ENCODE measurements at places on chromosomes 4 and X.

DNA sequence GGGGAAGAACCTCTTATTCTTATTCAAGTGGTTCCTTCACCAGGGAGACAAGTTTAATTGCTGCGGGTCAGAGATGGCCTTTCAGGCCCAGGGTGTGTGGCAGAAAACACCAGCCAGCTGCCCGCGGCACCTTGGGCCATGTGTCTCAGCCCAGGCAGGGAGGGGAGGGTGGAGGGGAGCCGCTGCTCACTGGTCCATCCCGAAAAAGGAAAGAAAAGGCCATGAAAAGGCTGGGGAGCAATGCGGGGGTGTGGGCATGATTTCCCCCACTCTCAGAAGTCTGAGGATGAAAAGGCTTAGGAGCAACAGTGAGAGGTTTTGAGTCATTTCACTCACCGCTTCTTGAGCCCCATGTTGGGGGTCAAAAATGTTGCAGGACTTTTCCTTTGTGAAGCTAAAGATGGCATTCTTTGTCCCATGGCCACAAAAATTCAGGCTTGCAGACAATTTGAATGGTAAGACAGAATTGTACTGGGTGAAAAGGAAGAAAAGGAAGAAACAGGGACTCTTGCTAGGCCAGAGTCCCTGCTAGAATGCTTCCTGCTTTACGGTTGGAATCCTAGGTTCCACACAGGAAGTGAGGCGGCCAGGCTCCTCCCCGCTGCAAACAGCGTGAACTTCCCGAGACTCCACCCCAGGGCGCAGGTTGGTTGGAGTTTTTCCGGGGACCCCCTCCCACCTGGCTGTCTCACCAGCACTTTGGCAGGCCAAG, 17.4 kb upstream of the FAM47E start:
- peak; percentile 22 for DNase-seq

- DNase-seq, result peak; percentile 60
Measured at GRCh38 chr4:186192066-186192612, 772 bp downstream of the CYP4V2 start.

DNA sequence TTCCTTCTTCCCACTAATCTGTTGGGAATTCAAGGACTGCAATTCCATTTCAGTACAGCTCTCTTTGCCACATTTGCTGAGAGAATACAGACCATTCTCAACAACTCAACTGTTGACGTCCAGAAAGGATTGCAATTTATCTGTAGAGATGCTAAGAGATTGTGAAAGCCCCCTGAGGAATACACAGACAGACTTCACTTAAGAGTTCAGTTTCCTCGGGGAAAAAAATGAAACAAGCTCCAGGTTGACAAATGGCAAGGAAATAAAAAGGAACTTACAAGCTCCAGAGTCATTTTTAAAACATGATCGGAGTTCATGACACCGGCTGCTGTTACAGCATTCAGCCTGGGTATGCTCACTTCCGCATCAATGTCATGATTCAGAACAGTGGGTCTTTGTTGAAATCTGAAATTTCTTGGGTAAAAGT, 13.8 kb downstream of the TLR10 start:
- peak; percentile 26 for DNase-seq

- no peak for DNase-seq
Measured at GRCh38 chrX:51847463-51847862, 46.0 kb upstream of the MAGED1 start.

- DNase-seq, result no peak
Measured at GRCh38 chr4:183205193-183205592, 106.1 kb downstream of the WWC2 start.

GRCh38 chr4:107843391-107843790, 18.7 kb downstream of the SGMS2 start:
- no peak for DNase-seq

GRCh38 chrX:57741107-57741506, 61.0 kb upstream of the NLRP2B start:
- DNase-seq, result no peak

GRCh38 chrX:74286950-74287740, 16.8 kb upstream of the ZCCHC13 start:
- DNase-seq, result peak; percentile 50

GRCh38 chrX:70411475-70411874, 11.6 kb upstream of the GDPD2 start:
- no peak for DNase-seq

- peak; percentile 64 for DNase-seq
Measured at GRCh38 chr4:80006935-80007744, 65.9 kb downstream of the ANTXR2 start.

DNA sequence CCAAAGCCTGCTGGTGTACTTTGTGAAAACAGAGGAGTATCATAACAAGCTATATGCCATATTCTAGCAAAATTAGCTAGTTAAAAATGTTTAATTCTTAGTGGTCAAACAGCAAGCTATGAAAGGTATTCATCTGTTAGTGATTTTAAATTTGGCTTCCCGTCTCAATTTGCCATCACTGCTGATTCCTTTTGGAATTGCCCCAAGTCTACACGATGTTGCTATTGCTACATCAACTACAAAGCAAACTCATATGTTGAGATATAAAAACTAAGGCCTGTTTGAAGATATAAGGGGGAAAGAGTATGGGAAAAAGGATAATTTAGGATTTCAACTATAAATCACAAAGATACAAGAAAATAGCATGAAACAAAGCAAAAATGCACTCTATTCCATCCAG, 146.1 kb downstream of the COL25A1 start:
- no peak for DNase-seq

DNA sequence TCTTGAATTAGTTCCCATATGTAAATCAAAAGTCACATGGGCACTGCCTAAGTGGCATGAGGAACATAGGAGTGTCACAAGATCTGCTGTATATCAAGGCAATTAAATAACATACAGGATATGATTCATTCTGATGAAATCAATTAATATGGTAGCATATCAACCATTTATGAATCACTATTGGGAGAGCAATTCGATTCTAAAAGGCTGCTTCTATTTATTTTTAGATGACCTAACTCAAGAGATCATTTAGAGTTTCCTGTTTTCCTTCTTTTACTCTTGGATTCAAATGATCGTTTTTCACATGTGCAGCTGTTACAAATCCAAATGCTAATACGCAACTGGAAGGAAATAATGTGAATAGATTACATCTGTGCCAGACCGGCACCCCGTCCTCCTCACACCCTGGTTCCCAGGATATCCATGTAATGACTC, 81.9 kb downstream of the HCCS start:
- peak; percentile 2 for DNase-seq

- no peak for DNase-seq
Measured at GRCh38 chr4:135533053-135533452, 1331.5 kb upstream of the PABPC4L start.

GRCh38 chr4:17336524-17336961, 175.3 kb downstream of the QDPR start:
- no peak for DNase-seq

DNA sequence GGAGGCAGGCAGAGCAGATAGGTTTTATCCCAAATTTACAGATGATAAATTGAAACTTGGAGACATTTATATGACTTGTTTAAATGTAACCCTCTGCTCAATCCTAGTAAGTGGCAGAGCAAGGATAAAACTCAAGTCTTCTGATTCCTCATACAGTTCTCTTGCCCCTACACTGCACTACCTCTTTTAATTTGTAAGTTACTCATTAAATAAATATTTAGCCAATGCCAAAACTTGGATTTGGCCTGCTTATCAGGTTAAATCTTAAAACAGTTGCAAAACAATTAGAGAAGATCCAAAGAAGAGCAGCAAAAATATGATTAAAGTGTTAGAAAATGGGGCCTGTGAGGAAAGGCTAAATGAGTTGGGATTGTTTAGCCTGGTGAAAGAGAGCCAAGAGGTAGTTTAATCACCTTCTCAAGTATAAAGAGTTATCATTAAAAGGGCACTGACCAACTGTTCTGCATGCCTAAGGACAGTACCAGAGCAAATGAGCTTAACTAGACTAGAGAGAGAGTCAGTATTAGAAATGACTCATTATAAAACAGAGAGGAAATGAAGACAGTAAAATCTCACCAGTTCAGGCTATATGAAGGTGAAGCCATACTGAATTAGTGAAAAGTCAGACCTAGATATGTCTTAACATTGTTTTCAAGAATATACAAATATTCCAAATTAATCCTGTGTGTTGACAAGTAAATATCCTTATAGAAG, 146.3 kb downstream of the GRIA3 start:
- DNase-seq, result no peak

GRCh38 chr4:42761804-42762203, 104.9 kb upstream of the ATP8A1 start:
- DNase-seq, result no peak

GRCh38 chr4:73894001-73894400, 24.8 kb downstream of the CXCL1 start:
- peak; percentile 24 for DNase-seq

DNA sequence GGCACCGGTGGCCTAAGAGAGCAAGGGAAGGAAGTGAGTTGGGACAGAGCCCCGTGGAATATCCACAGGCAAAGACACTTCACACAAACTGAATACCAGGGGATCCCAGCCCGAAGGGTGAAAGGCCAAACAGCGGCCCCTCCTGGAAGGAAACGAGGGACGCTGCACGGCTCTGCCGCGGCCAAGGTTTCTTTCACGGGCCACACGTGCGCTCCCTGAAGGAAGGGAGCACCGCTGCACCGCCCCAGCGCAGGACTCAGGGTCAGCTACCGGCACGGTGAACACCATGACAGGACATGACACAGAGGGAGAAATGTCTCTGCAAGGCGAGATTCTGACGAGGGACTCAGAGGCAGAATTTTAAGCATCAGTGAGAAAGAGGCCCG, 31.5 kb upstream of the GTPBP6 start:
- no peak for DNase-seq

- no peak for DNase-seq
Measured at GRCh38 chrX:139091066-139091465, 379.5 kb upstream of the FGF13 start.

DNA sequence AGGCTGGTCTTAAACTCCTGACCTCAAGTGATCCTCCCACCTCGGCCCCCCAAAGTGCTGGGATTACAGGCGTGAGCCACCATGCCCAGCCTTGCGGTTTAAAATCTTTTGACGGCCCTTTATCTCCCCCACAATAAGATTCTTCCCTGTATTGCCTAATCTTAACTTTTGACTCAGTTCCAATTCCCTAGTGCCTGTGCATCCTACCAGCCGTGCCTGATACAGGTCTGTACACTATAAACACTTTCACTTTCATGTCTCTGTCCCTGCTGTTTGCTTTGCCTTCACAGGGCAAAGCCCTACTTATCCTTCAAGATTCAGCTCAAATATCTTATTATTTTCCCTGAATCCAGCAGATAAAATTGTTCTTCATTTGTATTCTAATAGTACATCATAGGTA, 74.6 kb downstream of the WDR44 start:
- DNase-seq, result peak; percentile 72

DNA sequence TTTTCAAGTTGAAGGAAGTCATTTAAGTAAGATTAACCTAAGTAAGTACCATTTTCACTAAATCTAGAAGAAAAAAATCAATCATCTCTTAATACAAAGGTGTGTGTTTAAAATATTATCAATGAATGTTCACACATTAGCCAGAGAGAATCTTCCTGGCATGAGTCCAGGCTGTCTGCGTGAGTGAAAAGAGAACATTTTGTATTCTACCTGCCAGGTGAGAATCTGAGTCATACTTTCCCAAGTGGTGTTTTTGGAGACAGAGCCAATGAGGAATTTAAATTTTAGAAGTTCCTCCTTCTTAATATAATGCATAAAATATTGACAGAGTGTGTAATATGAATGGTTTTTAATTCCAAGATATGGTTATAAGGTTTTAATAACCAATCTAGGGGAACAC, 371.8 kb upstream of the NR3C2 start:
- DNase-seq, result no peak

DNA sequence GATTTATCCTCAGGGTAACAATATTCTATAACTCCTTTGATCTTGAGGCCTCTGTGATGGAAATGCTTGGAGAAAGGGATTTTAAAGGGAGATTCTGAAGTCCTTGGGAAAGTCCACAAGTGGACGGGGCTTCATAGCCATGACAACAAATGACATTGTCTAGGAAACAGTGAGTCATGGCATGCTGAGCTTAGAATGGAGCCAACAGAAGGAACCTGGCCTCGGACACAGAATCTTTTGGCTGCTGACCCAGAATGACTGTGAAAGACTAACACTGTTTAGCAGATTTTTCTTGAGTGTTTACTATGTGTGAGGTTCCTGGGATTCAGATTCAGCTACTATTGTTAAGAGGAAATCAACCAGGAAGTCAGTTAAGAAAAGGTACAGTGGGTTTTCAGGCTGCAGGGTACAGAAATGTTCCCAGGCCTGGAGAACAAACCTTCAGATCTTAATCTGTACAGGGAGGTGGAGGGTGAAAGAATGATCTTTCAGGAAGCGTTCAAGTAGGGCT, 18.1 kb upstream of the CXCL2 start:
- DNase-seq, result peak; percentile 99

GRCh38 chrX:50779694-50780093, 34.3 kb downstream of the SHROOM4 start:
- no peak for DNase-seq

DNA sequence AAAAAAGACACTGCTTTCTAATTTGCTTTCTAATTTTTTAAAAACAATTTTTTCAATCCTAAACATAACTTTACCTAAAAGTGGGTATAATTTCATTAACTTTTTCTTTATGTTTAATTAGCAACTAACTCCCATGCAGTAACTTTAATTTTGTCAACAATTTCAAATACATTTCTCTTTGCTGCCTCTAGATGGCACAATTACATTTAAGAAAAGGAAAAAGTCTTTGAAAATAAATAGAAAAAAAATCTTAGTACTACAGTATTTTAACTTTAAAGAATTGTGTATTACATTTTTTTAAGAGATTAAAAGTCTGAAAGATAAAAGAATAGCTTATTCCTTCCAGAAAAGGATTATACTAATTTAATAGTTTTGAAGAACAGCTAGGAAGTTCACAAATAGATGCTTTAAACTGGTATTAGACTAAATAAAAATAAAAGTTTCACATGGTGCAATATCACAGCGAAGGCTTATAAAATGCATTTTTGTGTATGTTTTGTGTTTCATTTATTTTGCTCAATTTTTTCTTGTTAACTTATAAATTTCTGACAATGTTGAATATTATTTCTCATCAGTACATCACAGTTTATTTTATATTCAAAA, 105.1 kb downstream of the ADGRA3 start:
- peak; percentile 28 for DNase-seq

GRCh38 chrX:19331831-19332230, 11.9 kb upstream of the PDHA1 start:
- no peak for DNase-seq

- DNase-seq, result no peak
Measured at GRCh38 chr4:17786567-17786966, 5.1 kb upstream of the FAM184B start.

GRCh38 chr4:78070731-78071282, 13.7 kb downstream of the FRAS1 start:
- DNase-seq, result no peak

DNA sequence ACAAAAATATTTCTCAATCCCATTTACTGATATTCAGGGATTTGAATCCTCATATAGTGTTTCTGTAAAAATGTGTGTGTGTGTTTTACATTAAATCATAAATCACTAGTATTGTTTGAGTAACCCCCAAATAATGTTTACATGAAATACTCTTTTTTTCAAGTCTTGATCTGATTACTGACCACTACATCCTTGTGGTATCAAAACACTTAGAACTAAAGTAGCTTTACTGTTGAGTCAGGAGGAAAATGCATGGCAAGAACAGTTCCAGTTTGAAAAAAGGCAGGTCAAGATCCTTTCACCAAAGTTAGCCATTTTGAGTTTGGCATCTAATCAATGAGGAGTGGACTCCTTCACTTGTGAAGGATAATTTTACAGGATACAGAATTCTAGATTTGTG, 3.6 kb upstream of the WDR19 start:
- DNase-seq, result peak; percentile 84

All from mesenchymal stem cell (in vitro differentiated cells and primary cell).